ENCODE measurements at places on chromosomes 6 and 20.

GRCh38 chr6:46051962-46052361 is 36.3 kb upstream of the CLIC5 start:
- peak; percentile 42 for DNase-seq

GRCh38 chr6:158371261-158371660 is 59.0 kb downstream of the TULP4 start:
- DNase-seq: no peak

DNA sequence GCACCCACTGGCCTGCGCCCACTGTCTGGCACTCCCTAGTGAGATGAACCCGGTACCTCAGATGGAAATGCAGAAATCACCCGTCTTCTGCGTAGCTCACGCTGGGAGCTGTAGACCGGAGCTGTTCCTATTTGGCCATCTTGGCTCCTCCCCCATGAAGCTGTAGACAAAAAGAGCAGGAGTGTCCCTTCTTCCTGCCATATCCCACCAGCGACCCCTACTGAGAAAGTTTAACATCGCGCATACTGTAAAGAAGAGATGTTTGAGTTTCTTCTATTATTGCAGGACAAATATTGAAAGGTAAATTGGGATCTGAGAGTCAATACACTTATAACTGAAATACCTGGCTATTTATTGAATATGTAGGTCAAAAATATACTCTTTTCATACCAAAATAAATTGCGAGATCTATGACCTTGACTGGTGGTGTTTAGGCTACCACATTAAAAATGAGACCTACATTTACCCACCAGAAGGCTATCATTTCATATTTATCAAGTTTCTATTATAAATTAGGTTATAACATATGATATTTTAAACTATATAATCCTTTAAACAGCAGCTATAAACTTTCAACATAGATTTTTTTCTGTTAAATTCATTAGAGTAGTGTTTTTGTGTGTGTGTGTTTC is 586.3 kb downstream of the HTR1B start:
- DNase-seq: peak; percentile 65

- DNase-seq: peak; percentile 85
Measured at GRCh38 chr6:56690519-56691285, 48.0 kb upstream of the DST start.

- no peak for DNase-seq
Measured at GRCh38 chr20:61569825-61570224, 317.8 kb downstream of the CDH4 start.

DNA sequence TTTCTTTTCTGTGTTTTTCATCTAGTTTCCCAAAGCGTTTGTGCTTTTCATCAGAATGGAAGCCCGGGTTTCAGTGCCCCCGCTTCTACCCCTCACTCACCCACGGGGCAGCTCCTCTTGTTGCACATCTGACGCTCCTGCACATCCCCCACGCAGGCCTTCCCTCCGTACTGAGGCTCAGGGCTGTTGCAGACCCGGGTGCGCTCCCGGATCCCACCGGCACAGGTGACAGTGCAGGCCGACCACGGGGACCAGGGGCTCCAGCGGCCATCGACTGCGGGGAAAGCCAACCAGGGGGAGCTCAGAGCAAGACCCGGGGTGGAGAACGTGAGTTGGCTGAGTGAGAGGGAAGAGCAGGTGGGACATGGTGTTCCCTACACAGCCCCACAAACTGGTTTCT is 19.0 kb downstream of the THBS2 start:
- no peak for DNase-seq

- no peak for DNase-seq
Measured at GRCh38 chr6:55100686-55101085, 73.6 kb upstream of the HCRTR2 start.

- DNase-seq: no peak
Measured at GRCh38 chr20:1397710-1398109, 4.9 kb upstream of the FKBP1A start.

- DNase-seq: peak; percentile 89
Measured at GRCh38 chr6:142846459-142846831, 98.5 kb downstream of the HIVEP2 start.

DNA sequence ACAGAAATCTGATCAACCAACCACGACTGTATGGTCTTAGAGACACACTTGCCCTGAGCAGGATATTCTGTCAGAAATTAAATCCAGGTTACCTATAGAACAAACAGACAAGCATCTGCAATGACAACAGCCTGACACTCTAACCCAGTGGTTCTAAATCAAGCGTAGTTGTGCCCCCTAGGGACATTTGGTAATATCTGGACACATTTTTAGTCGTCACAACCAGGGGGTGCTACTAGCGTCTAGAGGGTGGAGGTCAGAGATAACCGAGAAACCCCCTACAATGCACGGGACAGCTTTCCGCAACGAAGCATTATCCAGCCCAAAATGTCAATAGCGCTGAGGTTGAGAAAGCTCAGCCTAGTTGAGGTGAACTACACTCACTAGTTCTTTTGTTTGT is 32.3 kb downstream of the ID4 start:
- no peak for DNase-seq

DNA sequence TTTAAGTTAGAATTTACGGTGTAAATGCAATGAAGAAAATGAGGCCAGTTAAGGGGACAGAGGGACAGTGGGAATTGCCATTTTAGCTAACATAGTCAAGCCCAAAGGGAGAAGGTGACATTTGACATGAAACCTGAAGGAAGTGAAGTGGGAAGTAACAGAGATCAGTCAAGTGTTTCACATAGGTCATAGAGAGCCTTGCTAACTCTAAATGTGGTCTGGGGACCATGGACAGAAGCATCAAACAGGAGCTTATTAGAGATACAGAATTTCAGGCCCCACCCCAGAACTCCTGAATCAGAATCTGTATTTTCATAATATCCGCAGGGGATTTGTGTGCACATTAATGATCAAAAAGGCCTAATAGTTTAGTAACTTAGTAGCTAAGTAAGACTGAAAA is 393.7 kb downstream of the FRK start:
- no peak for DNase-seq

DNA sequence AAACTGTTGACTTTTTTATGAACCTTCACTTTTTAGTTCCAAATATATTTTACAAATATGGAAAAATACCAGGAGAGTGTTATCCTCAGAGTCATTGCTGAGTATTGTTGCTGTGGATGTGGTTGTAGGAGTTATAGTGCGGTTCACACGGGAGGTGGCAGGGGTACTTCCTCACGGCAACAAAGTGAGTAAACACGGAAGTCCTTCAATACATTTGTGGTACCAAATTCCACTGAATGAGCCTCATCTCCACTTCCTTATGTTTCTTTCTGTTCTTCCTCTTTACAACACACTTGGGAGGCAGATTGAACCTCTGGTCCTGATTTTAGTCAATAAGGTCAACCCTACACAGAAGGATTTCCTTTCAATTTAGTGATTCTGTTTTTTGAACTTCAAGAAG is 371.8 kb downstream of the BTBD3 start:
- DNase-seq: no peak

DNA sequence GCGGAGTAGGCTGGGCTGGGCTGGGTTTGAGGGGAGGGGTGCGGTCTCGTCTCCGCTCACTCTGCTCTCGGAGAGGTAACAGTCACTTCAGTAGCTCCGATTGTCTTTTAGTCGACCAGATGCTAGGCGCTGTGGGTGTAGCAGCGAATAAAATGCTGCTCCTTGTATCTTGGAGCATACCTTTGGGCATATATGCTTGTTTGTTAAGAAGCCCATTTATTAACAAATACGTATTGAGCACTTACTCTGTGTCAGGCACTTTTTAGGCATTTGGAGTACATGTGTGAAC is 545 bp downstream of the ACTR5 start:
- DNase-seq: no peak

- no peak for DNase-seq
Measured at GRCh38 chr6:137744877-137745276, 122.2 kb upstream of the TNFAIP3 start.

DNA sequence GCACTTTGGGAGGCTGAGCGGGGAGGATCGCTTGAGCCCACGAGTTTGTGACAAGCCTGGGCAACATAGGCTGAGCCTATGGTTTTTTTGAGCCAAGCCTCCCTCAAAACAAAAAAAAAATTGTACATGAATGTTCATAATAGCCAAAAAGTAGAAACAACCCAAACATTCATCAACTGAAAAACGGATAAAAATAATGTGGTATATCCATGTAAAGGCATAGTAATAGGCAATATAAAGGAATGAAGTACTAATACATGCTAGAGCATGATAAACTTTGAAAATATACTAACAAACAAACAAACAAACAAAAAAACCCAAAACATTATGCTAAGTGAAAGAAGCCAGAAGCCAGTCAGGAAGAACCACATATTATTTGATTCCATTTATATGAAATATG is 35.3 kb downstream of the KIAA0319 start:
- DNase-seq: no peak

- DNase-seq: no peak
Measured at GRCh38 chr6:14058735-14059134, 58.8 kb upstream of the CD83 start.

DNA sequence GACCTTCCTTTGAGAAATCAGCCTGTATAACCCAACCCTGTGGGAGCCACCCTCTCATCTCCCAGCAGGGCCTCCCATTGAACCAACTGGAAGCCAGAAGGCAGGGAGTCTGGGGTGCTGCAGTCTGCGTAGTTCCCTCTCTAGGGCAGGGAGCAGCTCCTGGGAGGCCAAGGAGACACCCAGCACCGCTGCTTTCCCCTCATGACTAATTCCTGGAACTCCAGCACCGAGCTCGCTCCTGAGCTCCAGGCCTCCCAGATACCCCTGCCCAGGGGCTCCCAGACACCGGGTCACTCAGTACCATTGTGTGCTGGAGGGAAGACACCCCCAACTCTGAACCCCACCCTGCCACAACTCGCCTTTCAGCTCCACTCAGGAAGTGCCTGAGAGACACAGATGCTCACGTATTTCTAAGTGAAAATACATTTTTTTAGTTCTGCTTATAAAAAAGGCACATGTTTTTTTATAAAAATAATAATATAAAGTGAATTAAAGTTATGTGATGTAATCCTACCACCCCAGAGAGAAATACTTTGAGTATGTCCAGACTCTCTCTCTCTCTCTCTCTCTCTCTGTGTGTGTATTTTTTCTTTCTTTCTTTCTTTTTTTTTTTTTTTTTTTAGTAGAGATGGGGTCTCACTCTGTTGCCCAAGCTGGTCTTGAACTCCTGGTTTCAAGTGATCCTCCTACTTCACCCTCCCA is 17.5 kb downstream of the PIM1 start:
- DNase-seq: no peak

- peak; percentile 76 for DNase-seq
Measured at GRCh38 chr20:1894471-1894950, 696 bp upstream of the SIRPA start.

All from iris pigment epithelial cell (primary cell).